ENCODE measurements at places on chromosomes 1 and 21.

GRCh38 chr1:108747171-108747850 lies 837 bp downstream of the STXBP3 start:
- peak; percentile 86 for DNase-seq

GRCh38 chr21:37550618-37551330 lies 184.2 kb downstream of the DYRK1A start:
- DNase-seq = no peak

GRCh38 chr1:13892671-13893325 lies 192.8 kb downstream of the PRDM2 start:
- DNase-seq = no peak

DNA sequence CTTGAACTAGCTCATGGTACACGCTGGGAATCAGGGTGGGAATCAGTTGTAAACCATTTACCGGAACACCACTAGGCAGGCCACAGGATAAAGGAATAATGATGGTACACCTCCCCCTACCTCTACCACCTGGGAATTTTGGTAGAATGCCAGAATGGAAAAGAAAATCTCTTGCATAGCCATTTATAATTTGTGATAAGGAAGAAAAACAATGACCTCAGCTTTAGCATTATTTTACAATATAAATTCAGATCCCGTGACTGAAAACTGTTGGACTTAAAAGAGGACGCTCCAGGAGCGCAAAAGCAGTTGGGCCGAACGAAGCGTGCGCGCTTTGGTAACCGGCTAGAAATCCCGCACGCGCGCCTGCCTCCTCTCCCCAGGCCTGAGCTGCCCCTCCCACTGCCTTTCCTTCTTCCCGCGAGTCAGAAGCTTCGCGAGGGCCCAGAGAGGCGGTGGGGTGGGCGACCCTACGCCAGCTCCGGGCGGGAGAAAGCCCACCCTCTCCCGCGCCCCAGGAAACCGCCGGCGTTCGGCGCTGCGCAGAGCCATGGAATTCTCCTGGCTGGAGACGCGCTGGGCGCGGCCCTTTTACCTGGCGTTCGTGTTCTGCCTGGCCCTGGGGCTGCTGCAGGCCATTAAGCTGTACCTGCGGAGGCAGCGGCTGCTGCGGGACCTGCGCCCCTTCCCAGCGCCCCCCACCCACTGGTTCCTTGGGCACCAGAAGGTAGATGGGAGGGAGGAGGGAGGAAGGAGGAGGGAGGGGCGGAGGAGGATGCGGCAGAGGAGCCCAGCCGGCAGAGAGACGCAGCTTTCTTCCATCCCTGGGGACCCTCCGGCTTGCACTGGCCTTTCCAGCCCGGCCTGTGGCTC lies at the start of gene CYP4X1:
Gene CYP4X1 (plus strand): TSS at position 402 of the 873 bp plus-strand sequence. CDS start 149 bp downstream, at position 551.
- DNase-seq = no peak

DNA sequence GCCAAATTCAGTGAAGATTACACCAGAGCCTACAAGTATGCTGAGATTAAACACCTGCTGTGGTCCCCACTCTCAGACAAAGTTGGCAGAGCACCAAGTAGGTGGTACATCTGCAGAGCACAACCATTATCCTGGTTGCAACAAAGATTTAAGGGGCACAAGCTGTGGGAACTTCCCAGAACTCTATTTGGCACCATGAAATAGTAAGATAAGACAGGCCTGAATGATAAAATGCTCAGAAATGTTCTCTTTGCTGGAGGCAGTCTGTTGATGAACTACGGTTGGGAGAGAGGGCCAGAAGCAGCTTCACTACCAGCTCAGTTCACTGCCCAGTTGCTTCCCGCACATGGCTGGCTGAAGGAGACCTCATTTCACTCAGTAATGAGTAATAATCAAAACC lies 19.9 kb downstream of the RPL5 start:
- no peak for DNase-seq

DNA sequence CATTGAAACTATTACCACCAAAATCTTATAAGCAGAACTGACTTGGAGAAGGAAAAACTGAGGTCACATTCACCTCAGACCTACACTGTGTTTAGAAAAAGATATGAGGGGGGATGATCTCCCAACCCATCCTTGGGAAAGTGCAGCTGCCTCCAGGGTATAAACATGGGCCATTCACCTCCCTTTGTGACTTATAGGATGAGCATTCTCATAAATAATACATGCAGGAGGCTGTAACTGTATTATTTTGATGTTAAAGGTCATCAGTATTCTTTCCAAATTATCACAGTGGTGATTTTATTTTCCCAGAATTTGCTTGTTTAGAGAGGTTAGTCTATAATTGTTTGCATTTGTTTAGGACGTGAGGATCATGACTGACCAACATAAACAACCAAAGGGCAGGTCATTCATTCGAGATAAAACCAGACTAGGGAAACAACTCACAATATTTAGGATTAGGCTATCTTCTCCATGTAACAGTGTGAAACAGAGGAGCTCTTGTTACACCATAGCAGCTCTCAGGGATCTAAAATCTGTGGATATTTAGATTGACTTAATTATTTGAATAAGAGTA lies 109.2 kb upstream of the NR5A2 start:
- no peak for DNase-seq

- DNase-seq = no peak
Observed at GRCh38 chr1:15837931-15838330, 9.6 kb upstream of the SPEN start.

DNA sequence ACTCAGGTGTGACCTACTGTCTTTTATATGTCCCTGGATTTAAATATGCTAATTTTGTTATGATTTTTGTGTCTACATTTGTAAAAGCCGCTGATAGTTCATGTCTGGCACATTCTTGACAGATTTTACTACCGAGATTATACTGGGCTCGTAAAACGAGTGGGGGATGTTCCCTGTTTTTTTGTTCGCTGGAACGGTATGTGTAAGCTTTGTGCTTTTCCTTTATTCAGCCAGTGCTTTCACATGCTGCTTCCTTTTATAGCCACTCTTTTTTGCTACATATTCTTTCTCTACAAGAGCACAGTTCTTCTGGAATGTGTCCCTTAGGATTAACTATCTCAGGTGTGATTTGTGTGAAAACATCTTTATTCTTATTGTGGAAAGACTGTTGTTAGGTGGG lies 46.6 kb downstream of the ADARB1 start:
- DNase-seq = no peak

DNA sequence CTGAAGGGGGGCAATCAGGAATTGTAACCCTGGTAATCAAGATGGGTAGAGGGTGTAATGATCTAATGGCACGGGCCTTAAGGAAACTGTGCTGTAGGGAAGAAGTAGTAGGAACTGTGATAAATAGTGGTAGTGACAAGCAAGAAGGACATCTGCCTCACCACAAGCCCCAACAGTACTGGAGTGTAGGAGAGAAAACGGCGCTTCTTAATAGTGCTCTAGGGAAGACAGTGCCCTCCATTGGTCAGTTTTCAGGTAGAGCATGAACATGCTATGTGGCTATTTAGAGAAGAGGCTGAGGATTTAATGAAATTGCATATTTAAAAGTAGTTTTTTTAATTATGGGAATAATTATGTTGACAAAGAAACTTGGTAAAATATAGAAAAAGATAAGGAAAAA lies 32.2 kb downstream of the SLC30A7 start:
- no peak for DNase-seq

GRCh38 chr1:31807273-31808048 lies 8.4 kb downstream of the SPOCD1 start:
- no peak for DNase-seq

- no peak for DNase-seq
Observed at GRCh38 chr1:43034195-43034658, 75.6 kb upstream of the SLC2A1 start.

DNA sequence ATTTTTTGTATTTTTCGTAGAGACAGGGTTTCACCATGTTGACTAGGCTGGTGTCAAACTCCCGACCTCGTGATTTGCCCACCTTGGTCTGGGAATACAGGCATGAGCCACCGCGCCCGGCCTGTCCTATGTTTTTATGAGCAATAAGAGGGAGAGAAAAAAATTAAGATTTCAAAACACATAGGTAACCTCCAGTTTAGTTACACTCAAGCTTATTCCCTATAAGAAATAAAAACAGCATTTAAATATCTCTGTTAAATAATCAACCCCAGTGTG lies 7.1 kb downstream of the RSBN1 start:
- no peak for DNase-seq

DNA sequence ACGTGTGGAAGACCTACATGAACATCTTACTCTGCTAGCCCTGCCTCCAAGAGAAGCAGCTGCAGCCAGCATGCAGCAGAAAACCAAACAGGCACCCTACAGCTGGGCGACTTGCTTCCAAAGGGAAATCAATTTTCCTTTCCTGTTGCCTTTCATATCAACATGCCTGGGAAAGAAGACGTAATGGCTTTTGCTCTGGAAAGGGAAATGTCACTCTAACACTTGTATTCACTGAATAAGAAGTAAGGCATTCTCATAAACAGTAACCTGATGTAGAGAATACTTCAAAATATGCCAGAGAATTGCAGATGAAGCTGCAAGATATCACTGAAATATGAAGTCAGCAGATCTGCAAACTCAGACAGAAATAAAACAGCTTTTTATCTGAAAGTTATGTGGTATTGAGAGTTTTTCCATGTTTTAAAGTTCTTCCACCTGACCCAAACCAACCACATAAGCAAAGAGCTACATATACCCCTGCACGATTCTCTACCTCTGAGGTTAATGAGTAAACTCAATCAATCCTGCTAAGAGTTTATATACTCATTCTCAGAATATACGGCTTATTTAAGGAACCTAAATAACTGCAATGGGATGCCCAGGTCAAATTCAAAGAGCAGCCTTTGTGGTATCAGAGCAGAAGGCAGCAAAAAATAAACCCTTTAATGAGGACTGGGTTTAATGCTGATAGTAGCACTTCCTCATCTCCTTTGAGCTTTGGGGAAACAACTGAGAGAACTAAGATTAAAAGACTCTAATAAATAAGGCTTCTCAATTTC lies 150.9 kb downstream of the RERE start:
- no peak for DNase-seq

- no peak for DNase-seq
Observed at GRCh38 chr1:177185209-177185608, 14.5 kb downstream of the BRINP2 start.

DNA sequence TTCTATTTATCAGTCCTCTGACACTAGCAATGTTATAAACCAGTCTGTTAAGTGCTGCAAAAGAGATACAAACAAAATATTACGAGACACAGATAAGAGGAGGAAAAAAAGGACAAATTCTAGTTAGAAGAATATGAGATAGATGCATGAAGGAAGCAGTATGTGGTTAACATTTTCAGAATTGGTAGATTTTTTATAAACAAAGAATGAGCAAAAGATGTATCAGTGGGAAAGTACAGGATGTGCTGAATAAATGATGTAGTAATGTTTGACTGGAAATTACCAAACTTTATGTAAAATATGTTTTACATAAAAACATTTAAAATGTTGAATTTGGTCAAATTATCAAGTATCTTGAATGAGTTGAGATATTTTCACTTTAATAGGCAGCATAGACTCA lies 574.2 kb downstream of the NUF2 start:
- DNase-seq = no peak

DNA sequence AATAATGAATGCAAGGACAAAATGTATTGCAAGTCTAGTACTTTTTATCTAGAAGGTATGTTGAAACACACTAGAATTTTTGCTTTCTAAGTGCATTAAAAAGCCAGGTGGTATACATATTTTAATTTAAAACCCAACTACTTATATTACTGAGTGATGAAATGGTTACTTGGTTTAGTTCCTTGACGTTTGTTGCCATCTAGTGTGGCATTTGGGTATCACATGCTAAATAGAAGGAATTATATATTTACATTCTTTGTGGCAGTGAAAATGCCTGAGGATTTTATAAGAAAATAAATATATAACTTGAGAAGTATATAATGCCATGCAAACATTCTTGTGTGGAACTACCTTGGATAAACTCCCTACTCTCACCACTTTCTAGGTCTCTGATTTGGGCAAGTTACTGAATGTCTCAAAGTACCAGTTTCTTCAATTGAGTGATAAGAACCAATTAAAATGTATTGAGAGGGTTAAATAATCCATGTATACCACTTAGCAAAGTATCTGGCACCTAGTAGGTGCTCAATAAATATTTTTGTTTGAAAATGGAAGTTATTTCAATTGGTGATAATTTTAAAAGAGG lies 69.6 kb downstream of the SDCCAG8 start:
- DNase-seq = peak; percentile 78

DNA sequence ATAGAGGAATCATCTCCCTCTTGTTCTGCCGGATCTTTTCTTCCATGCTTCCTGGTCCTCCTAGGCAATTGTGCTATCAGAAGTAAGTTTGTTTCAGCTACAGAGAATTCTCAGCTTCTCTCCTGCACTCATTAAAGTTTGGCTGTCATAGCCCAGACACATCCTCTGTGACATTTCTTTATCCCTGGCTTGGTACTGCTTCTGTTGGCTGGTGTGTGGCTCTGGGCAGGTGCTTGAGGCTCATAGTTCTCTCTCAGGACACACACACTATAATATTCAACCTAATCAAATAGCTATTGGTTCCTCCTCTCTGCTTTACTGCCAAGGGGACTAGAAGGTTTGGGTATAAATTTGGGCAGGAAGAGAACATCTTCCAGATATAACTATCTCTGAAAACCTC lies 172.1 kb downstream of the ROR1 start:
- DNase-seq = no peak

DNA sequence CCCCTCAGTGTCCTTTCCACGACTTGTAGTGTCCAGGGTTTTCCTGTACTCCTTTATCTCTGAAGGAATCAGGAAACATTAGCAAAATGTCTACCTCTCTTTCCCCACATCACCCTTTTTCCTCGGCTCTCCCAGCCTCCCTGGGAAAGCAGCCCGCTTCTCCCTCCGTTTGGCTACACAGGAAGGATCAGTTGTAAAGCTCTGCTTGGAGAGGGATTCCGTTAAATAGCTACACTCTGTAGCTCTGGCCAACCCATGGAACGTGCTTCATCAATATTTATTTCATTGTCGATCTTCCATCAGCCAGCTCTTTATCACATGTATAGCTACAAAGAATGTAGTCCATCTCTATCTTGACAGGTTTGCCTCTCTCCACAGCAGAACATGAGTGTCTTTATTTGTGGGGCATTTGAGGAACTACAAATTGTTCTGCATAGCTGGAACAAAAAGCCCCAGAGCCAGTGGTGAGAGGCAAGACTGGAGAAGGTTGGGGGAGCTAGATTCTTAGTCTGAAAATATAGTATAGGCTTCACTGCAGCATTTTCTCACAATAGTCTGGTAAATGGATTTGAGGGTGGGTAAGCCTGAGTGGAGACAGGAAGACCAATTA lies 191.8 kb downstream of the SLC35F3 start:
- DNase-seq = no peak

Data from fibroblast of skin of back (primary cell).